Breast epithelium (tissue), 4 donors: ENCODE measurements at places on chromosomes 16 and 17. TPM values are rescaled to one million over a fixed set of nuclear protein-coding genes. Genes with fewer than 3 reads are reported as not detected.

GRCh38 chr17:42337442-42337841 lies 49.1 kb downstream of the STAT5A start:
- no peaks in the 10 kb centered on the region for H3K4me1 ChIP-seq
- peak overlapping the region; percentile 3 for H3K27ac ChIP-seq
- DNase-seq: no peak
- no peaks in the 10 kb centered on the region for H3K27me3 ChIP-seq

GRCh38 chr16:53232826-53233529 lies 178.2 kb downstream of the CHD9 start:
- H3K27me3 ChIP-seq: no peaks in the 10 kb centered on the region
- peak overlapping the region; percentile 23 for H3K27ac ChIP-seq
- H3K4me3 ChIP-seq: no peak overlapping the region
- DNase-seq: no peak
- no peaks in the 10 kb centered on the region for H3K4me1 ChIP-seq

The IL17C gene
- total RNA-seq: not detected

DNA sequence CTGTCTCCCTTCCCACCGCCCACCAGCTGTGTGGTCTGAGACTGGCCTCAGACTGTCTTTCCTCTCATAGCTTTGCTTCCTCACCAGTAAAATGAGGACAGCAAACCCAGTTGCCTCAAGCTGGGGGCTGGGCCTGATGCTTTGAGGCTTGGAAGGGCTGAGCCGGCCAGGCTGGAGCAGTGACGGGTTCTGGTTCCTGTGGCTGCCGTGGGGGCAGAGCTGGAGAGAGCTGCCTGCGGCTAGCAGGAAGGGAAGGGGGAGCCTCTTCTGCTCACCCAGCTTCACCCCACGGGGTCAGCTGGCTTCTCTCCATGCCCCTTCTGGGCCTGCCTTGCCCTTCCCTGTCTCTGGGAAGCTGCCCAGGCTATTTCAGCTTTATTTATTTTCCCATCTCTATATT lies 23.7 kb downstream of the LASP1 start:
- H3K36me3 ChIP-seq: no peaks in the 10 kb centered on the region
- H3K4me3 ChIP-seq: no peak overlapping the region
- H3K4me1 ChIP-seq: peaks cover 21% of the 10 kb centered on the region

- no peaks in the 10 kb centered on the region for H3K27me3 ChIP-seq
- H3K27ac ChIP-seq: no peak overlapping the region
- no peaks in the 10 kb centered on the region for H3K4me1 ChIP-seq
- DNase-seq: no peak
- no peak overlapping the region for H3K4me3 ChIP-seq
Observed at GRCh38 chr17:20284570-20285295, 182.6 kb downstream of the LGALS9B start.

DNA sequence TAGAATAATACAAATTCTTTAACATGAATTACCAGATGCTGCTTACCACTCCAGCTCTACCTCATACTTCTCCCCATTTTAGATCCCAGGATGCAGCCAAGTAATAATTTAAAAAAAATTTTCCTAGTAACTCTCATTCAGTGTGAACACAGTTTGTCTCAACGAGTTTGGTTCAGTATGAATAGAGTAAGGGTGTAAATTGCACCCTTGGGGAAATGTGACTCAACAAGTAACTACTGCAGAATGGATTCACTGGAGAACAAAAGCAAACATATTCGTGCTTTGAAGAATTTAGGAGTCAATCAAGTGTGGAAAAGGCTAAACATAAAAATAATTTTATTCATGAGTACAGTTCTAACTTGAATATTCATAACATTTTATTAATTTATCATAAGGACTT lies 23.0 kb downstream of the KCNJ16 start:
- H3K36me3 ChIP-seq: no peaks in the 10 kb centered on the region
- H3K4me3 ChIP-seq: no peak overlapping the region
- no peaks in the 10 kb centered on the region for H3K4me1 ChIP-seq
- no peak for DNase-seq

DNA sequence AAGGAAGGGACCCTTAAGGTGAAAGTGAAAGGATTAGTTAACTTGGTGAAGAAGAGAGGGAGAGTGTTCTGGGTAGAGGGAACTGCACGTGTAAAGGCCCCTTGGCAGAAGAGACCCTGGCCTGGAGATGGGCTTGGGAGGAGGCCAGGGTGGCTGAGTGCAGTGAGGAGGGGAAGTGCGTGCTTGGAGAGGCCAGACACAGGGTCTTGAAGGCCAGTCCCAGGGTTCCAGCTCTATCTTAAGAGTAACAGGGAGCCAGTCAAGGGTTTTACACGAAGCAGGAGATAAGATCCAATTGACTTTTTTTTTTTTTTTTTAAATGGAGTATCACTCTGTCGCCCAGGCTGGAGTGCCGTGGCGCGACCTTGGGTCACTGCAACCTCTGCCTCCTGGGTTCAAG lies 15.2 kb upstream of the DOK4 start:
- H3K4me3 ChIP-seq: no peak overlapping the region
- no peak overlapping the region for H3K27ac ChIP-seq
- H3K27me3 ChIP-seq: no peaks in the 10 kb centered on the region
- no peak for DNase-seq

The ENPP7 gene
- not detected for total RNA-seq

DNA sequence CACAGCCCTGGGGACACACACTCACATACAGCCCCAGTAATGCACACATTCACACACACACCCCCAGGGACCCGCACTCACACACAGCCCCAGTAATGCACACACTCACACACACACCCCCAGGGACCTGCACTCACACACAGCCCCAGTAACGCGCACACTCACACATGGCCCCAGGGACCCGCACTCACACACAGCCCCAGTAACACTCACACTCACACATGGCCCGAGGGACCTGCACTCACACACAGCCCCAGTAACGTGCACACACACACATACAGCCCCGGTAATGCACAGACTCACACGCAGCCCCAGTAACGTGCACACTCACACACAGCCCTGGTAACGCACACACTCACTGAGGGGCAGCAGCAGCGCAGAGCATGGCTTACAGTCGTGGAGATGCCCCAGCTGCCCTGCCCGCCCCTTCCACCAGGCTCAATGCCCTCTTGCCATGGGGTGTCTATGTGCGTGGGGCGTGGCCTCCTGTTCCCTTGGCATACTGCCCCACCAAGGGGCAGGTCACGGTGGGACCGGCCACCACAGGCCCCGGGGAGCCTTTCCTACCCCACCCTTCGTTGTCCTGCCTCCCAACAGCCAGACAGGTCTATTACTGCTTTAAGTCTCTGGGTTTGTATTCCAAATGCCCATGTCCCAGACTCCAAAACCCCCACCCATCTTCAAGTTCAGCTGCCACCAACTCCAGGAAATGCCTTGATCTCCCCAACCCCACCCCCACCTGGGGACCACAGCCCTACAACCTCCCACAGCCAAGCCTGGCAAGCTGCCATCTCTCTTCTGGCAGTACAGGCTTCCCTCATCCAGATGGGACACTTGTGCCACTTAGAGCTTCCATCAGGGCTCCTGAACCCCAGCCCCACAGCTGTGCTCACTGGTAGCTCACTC lies 2.7 kb downstream of the CCDC102A start:
- H3K36me3 ChIP-seq: no peaks in the 10 kb centered on the region
- peak; percentile 49 for DNase-seq
- no peak overlapping the region for H3K27ac ChIP-seq
- peaks cover 23% of the 10 kb centered on the region for H3K4me1 ChIP-seq
- peak overlapping the region; percentile 43 for H3K4me3 ChIP-seq
- no peaks in the 10 kb centered on the region for H3K27me3 ChIP-seq

The MMP28 gene
- 25.6 TPM for total RNA-seq

GRCh38 chr17:6752068-6752909 lies 3.6 kb upstream of the XAF1 start:
- no peaks in the 10 kb centered on the region for H3K36me3 ChIP-seq
- no peak for DNase-seq
- H3K27me3 ChIP-seq: no peaks in the 10 kb centered on the region
- H3K4me3 ChIP-seq: peak overlapping the region; percentile 31
- H3K4me1 ChIP-seq: peaks cover 24% of the 10 kb centered on the region
- H3K27ac ChIP-seq: peak overlapping the region; percentile 93

The MEOX1 gene
- 2.6 TPM for total RNA-seq

- no peak for DNase-seq
- no peaks in the 10 kb centered on the region for H3K4me1 ChIP-seq
Observed at GRCh38 chr16:9033125-9033830, 58.2 kb upstream of the HAPSTR1 start.

- H3K36me3 ChIP-seq: no peaks in the 10 kb centered on the region
- H3K4me3 ChIP-seq: no peak overlapping the region
- H3K4me1 ChIP-seq: no peaks in the 10 kb centered on the region
- no peaks in the 10 kb centered on the region for H3K27me3 ChIP-seq
- no peak for DNase-seq
- no peak overlapping the region for H3K27ac ChIP-seq
Observed at GRCh38 chr16:12529582-12529981, 274.1 kb downstream of the CPPED1 start.

- H3K27ac ChIP-seq: no peak overlapping the region
- H3K4me3 ChIP-seq: no peak overlapping the region
- H3K4me1 ChIP-seq: no peaks in the 10 kb centered on the region
- no peaks in the 10 kb centered on the region for H3K36me3 ChIP-seq
- DNase-seq: no peak
Observed at GRCh38 chr16:81566086-81567007, 121.7 kb downstream of the CMIP start.

The KRTAP9-8 gene
- total RNA-seq: not detected

GRCh38 chr17:72122765-72123529 lies 2.1 kb downstream of the SOX9 start:
- H3K27ac ChIP-seq: peak overlapping the region; percentile 93
- DNase-seq: no peak
- H3K36me3 ChIP-seq: no peaks in the 10 kb centered on the region
- no peaks in the 10 kb centered on the region for H3K4me1 ChIP-seq
